ENCODE measurements at places on chromosomes 2 and 18. TPM values are rescaled to one million over a fixed set of nuclear protein-coding genes. Genes with fewer than 3 reads are reported as not detected.

TTC39C gene
- total RNA-seq, result 21.8 TPM

DNA sequence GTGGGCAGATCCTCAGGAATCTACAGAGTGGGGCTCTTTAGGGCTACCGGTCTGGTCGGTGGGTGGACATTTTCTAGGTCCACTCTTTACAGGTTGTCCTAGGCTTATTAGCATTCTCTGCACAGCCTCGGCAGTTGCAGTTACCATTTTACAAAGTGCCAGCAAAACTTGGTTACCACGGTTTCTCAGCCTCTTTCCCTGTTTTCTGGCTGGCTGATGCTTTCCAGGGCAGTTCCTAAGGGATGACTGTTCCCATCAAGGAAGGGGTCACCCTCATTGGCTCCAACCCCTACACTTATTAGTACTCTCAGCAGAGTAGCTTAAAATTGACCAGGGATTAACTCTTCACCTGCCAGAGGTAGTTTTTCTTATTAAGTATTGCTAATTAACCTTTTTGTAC, 2.0 kb upstream of the AQP4 start:
- DNase-seq, result no peak

GRCh38 chr18:55422456-55423180, 165.4 kb downstream of the TCF4 start:
- no peak for DNase-seq

ARL5A gene
- 76.7 TPM for total RNA-seq

- DNase-seq, result peak; percentile 76
These were observed 97.6 kb upstream of the SLC39A10 start for GRCh38 chr2:195559431-195559914.

- peak; percentile 25 for DNase-seq
These were observed 13.7 kb upstream of the GAL3ST2 start for GRCh38 chr2:241762933-241763369.

ARHGEF4 gene
- total RNA-seq, result 12.2 TPM
